Aorta (tissue), 5 donors: ENCODE measurements at places on chromosomes 2 and 18. TPM values are rescaled to one million over a fixed set of nuclear protein-coding genes. Genes with fewer than 3 reads are reported as not detected.

GRCh38 chr18:29418136-29418535, 1241.2 kb upstream of the CDH2 start:
- DNase-seq = no peak

DNA sequence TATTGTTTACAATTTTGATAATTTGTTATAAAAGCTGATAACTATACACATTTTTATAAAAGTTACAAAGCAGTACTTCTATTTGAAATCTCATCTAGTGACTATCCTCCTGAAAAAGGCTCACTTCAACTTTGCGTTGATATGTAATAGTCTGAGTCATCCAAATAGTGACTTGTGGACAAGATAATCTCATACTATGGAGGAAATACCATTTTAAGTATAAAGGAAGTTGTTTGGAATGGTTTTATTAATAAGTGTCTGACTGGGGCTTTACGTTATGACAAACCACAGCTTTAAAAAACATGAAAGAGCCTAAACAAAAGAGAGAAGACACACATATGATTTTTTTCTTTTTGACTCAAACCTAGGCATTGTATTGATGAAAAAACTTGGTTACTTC, 272.3 kb upstream of the COL3A1 start:
- DNase-seq = no peak

GRCh38 chr2:22247466-22247865, 1123.7 kb downstream of the TDRD15 start:
- no peak for DNase-seq

- DNase-seq = no peak
Observed at GRCh38 chr2:127527001-127527804, 914 bp upstream of the IWS1 start.

DNA sequence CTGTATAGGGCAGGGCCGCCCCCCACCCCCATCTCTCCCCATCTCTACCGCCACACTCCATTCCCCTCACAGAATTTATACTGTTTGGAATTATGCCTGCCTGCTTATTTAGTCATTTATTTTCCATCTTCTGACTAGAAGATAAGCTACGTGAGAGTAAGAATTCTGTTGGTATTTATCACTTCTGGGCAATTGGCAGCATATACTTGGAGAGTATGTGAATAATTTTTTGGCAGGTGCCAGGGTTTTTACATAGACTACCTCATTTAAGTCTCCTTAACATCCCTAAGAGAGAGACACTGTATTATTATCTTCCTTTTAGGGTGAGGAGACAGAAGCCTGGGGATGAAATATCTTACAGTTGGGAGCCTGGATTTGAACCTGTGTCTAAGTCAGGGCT, 45.0 kb downstream of the SLC4A1AP start:
- DNase-seq = no peak

DNA sequence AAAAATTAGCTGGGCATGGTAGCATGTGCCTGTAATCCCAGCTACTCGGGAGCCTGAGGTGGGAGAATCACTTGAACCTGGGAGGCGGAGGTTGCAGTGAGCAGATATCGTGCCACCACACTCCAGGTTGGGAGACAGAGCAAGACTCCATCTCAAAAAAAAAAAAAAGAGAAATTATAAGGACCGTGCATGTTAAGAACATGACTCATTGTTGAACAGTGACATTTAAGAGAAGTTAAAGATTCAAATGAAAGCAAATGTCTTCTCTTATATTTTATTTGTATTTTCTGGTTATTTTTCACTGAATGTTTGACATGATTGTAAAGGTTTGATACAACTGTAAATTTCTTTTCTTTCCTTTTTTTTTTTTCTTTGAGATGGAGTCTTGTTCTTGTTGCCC, 69.6 kb downstream of the APLF start:
- DNase-seq = no peak

- no peak for DNase-seq
Observed at GRCh38 chr2:132564065-132564464, 105.9 kb downstream of the LYPD1 start.

DNA sequence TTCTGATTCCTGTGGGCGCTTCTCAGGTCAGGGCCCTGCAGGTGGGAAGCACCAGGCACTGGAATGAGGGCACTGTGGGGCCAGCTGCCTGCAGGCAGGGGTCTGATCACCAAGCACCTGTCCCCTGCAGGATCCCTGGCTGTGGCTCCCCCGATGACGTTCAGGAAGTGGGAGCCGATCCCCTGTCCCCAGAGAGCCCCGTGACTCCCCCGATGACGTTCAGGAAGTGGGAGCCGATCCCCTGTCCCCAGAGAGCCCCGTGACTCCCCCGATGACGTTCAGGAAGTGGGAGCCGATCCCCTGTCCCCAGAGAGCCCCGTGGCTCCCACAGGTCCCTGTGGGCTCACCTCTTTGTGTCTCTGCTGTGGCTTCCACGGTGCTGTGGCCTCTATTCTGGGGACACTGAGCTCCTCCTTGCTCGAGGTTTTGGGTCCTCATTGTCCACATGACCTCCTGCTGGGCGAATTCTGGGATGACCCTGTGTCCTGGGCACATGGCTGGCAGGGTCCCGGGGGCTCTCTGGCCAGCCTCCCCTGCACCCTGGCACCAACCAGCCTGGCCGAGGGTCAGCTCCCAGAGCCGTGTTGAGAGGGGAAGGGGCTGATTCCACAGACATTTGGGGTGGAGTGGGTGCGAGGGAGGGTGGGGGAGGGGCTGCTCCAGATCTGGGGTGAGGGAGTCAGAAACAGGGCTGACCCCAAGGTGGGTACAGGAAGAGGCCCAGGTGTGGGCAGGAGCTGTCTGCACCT, 4.8 kb downstream of the NEU4 start:
- no peak for DNase-seq

DNA sequence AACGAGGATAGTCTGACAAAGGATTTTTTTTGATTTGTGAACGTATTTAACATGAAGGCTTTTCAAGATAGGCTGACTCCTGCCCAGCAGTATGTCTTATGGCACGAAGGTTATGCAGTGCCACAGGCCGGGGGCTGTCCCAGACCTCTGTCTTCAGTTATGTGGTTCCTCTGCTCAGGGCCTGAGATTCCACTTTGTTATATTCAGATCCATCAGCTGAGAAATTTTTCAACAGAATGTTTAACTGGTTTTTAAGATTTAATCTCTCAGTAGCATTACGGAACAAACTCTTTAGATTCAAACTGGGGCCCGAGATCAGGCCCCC, 20.0 kb downstream of the C2orf74 start:
- no peak for DNase-seq

DNA sequence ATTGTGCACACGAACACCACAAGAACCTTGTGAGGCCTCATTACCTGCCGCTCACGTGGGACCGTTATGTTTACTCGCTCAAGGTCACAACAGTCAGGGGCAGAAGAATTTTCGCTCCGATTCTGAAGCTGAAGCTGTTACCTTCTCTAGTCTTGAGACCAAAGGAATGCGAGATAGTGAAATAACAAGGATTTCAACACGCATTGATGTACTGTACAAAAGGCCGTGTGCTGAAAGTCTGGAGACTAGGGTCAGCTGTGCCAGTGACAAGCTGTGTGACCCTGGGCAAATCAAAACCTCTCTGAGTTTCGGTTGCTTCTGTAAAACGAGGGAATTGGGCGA, 583 bp downstream of the NEMP2 start:
- no peak for DNase-seq

DNA sequence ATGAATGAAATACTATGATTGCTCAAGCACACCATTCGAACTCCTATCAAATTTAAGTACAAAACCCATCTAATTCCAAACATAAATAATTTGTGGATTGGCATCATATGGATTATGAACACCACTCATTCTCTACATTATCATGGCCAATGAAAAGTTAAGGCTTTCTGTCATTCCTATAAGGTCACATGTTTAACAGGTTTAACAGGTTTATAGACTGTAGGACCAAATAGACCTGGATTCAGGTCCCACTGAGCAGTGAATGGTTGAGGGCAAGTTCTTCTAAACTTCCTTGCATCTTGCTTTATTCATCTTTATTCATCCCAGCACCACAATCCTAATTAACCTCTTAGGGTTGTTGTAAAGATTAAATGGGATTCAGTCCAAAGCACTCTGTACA, 33.4 kb downstream of the FBXO36 start:
- no peak for DNase-seq

DNA sequence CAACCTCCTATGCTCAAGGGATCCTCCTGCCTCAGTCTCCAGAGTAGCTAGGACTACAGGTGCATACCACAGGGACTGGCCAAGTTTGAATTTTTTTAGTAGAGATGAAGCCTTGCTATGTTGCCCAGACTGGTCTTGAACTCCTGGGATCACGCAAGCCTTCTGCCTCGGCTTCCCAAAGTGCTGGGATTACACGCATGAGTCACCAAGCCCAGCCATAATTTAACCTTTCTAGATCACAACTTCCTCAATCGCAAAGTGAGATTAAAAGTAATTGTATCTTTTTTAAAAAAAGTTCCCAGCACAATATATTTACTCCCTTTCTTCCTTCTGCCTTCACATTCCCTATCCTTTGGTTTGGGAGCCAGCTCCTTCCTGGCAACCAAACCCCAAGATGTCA, 5.8 kb upstream of the PPP1CB start:
- DNase-seq = no peak

GRCh38 chr2:165402162-165402561, 67.3 kb upstream of the CSRNP3 start:
- no peak for DNase-seq

DNA sequence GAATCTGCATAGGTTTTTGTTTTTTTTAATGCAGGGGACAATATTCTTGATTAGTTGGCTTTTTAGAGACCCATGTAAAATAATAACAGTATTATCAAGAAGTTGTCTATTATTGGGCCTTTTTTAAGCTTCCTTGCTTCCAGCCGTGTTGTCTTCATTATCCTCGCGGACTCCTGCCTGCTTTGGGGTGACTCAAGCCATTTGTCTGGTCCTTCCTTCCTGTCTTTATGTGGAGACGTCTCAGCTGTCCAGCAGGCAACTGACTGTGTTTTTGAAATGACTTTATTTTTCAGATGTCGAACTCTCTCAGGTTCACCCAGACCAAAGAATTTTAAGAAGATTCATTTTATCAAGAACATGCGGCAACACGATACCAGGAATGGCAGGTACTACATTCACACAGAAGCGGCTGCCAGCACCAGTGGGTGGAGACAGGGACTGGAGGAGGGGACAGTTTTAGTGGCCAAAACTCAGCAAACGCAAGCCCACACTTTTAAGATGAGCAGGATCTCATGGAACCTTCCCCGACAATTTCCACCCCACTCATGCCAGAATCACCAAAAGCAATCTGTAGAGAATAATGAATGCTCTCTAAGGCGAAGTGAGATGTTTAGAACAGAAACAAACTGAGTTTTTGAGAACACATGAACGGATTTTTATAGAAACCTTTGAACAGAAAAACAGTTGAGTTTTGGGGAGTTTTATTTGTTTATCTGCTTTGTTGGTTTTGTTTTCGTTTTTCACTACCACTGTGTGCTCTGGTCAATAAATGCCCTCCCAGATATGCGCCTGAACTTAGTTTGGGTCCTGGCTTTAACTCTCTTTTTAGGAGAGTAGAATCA, 59.1 kb downstream of the CABLES1 start:
- no peak for DNase-seq

DNA sequence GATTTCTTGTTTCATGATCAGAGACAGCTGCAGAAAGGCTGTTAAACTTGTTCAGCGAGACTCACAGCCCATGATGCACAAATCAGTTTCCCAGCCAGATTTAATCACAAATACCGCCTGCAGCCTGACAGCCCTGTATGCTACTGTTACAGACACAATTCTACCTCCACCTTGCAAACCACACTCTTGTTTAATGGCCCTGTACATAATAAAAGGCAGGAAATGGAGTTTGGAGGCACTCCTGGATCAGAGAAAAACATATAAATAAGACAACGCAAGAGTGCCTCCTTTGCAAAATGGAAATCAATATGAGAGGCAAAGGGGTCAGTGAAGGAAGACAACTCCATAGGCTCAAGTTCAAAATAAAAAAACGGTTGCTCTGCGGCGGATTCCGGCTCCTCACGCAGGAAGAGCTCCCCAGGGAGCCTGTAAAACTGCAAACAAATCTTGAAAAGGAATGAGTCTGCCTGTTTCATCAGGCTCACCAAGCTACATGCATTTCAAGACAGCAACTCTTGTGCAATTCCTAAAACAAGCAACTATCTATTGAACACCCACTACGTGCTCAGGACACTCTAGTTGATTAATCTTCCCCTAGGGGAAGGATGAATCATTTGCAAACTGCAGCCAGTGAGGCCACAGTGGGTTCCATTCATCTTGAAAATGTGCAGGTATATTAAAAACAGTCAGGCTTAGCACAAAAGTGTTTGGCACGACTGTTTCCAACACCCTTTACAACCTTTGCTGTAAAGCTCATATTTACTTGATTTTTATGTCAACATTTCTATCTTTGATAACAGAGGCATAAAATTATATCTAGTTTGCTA, 37.5 kb downstream of the TBC1D8 start:
- DNase-seq = no peak

DNA sequence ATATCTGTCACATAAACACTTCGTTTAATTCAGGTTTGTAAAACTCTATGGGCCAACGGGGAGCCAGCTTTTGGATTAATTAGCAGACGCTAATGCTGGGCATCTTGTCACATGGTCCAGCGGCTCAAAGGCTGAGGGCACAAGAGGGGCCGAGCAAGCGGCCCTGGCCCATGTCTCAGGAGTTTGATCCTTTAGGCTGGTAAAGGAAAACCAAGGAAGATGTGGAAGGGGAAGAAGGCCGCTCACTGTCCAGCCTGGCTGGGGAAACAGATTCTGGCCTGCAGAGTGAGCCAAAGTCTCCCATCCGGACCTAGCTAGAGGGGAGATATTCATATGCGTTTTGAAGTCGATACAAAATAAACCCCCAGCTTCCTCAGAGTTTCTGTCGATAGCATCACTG, 248.6 kb upstream of the SIX2 start:
- no peak for DNase-seq

DNA sequence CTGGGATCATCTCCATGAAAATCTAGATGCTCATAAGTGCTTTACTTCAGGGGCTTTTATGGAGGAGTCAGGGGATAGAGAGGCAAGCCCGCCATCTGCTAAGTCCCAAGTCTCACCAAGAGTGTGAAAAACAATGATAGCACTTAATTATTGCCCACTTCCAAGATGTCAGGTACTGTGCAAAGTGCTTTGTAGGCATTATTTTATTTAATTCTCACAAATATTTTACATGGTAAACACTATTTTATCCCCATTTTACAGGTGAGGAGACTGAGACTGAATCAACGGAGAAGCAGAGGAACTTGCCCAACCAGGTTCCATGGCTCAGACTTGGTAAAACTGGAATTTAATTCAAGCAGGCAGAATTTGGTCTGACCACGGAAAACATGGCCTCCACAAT, 147.5 kb downstream of the ACKR3 start:
- DNase-seq = no peak

GRCh38 chr18:23363865-23364570, 89.1 kb upstream of the RIOK3 start:
- no peak for DNase-seq

Gene CTAGE1
- total RNA-seq = not detected

Gene FSIP2
- 1.3 TPM for total RNA-seq

Gene SLC9A2
- not detected for total RNA-seq

Gene CCBE1
- 0.36 TPM for total RNA-seq

Gene G6PC2
- total RNA-seq = not detected

Gene PPP1CB
- total RNA-seq = 484 TPM
